SJCRH30 (cell line): ENCODE measurements at places on chromosomes 1 and 21.

DNA sequence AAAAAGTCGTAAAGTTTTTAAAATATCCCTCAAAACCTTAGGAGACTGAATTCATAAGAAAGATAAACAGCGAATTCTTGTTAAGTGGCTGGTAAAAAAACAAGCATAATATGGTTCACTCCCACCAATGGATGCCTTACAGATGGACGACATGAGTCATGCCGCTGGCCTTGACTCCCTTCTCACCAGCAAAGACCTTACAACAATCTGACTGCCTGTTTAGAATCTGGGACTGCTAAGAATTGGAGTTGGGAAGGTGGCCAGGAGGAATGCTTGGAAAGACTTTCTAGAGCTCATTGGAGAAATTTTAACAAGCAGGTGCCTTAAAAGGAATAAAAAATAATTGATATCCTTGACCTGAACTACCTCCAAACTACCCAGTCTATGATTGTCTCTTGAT, 206.9 kb upstream of the FMN2 start:
- DNase-seq: no peak
- no peaks in the 10 kb centered on the region for H3K36me3 ChIP-seq
- no peaks in the 10 kb centered on the region for H3K4me1 ChIP-seq
- no peak overlapping the region for H3K27ac ChIP-seq
- H3K4me3 ChIP-seq: no peak overlapping the region
- H3K27me3 ChIP-seq: no peaks in the 10 kb centered on the region

DNA sequence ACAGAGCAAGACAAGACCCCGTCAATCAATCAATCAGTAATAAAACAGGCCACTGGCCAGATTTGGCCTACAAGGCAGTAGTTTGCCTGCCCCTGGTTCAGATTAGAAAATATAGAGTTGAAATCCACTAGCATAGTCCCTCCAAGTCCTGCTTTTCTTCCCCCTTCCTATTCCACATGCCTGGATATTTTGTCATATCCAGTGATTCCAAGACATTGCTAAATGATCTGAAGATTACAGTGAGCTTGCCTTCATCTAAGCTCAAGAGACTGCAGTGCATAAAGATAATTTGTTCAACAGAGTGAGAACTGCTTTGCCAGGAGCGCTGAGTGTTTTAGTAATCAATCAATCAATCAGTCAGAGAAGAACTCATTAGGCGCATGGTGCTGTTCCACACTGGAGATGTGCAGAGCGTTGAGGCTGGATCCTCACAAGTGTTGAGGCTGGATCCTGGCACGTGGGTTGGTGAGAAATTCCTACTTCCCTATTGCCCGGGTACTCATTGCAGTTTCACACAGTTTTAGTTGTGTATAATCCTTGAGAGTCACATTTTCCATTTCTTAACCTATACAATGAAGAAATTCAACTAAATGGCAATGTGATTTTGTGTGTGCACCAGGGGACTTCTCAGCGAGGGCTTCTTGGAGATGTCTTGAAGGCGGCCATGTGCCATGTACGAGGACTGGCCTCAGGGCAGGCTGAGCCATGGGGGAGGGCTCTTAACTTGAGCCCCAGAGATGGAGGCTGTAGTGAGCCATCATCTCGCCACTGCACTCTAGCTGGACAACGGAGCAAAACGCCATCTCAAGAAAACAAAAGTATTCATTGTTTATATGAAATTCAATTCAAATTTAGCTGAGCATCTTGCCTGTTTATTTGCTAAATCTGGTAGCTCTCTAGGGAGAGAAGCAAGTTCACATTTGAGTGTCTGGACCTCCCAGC, 76.3 kb downstream of the TOMM20 start:
- no peak overlapping the region for H3K27ac ChIP-seq
- H3K36me3 ChIP-seq: no peaks in the 10 kb centered on the region
- no peaks in the 10 kb centered on the region for H3K27me3 ChIP-seq
- no peak overlapping the region for H3K4me3 ChIP-seq
- DNase-seq: no peak
- peaks cover 26% of the 10 kb centered on the region for H3K4me1 ChIP-seq

- H3K4me3 ChIP-seq: no peak overlapping the region
- H3K27me3 ChIP-seq: no peaks in the 10 kb centered on the region
- H3K36me3 ChIP-seq: no peaks in the 10 kb centered on the region
- H3K4me1 ChIP-seq: no peaks in the 10 kb centered on the region
- no peak for DNase-seq
These were observed 128.2 kb downstream of the TBX19 start for GRCh38 chr1:168408884-168409283.

DNA sequence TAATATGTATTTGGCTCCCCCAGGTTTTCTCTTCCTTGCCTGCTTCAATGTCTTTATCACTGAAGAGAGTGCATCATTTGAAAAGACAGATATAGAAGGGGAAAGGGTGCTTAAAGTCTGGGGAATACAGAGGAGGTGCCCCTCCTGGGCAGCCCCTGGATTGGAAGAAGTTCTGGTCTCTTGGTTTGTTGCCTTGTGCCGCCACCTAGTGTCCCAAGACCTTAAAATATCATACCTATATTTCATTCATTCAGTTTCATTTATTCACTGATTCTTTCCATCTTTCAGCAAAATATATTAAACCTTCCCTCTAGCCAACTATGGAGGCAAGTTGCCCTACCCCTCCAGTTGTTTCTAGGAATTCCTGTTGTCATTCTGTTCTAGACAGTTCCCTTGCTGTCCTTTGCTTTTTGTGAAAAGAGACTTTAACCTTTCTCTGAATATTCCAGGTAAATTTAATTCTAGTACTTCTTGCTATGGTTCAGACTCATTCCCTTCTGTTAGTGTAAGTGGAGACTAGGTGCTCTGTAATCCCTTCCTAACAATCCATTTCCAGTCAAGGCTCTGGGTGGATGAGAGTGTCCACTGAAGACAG, 56.1 kb downstream of the MEF2D start:
- no peaks in the 10 kb centered on the region for H3K4me1 ChIP-seq
- H3K27ac ChIP-seq: no peak overlapping the region
- DNase-seq: peak; percentile 60
- H3K36me3 ChIP-seq: no peaks in the 10 kb centered on the region
- H3K27me3 ChIP-seq: peaks cover 15% of the 10 kb centered on the region

DNA sequence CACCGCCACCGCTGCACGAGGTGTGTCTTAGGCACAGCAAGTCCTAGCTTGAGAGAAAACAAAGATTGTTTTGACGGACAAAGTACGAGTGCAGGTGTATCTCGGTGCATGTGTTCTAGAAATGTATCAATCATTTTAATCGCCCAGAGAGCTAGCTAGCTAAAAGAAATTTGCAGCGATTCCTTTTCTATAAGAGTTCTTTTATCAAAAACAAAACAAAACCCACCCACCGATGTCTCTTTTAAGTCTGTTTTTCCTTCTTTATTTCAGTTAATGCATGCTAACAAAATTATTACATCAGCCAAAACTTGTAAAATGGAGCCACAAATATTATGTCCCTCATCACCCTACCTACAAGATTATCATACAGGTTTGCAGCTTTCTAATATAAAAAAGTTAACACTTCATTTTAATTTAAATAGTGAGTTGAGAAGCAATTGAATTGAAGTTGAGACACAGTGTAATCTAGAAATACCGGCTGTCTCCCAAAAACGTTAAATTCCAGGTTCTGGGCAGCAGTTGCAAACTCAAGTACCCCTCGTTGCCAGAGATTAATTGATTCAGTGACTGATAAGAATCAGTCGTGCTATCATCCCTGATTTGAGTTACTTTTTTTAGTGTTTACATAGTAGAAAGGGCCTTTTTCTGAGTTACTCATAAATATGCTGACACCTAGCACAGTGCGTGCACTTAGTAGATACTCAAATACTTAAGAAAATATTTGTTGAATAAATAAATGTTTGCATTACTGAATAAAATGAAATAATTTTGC, 1.5 kb upstream of the SYDE2 start:
- DNase-seq: no peak
- peak overlapping the region; percentile 95 for H3K4me3 ChIP-seq
- H3K27me3 ChIP-seq: no peaks in the 10 kb centered on the region
- peak overlapping the region; percentile 89; the same call in 1 of the 2 replicates for H3K27ac ChIP-seq
- no peaks in the 10 kb centered on the region; the same call in 1 of the 2 replicates for H3K36me3 ChIP-seq

DNA sequence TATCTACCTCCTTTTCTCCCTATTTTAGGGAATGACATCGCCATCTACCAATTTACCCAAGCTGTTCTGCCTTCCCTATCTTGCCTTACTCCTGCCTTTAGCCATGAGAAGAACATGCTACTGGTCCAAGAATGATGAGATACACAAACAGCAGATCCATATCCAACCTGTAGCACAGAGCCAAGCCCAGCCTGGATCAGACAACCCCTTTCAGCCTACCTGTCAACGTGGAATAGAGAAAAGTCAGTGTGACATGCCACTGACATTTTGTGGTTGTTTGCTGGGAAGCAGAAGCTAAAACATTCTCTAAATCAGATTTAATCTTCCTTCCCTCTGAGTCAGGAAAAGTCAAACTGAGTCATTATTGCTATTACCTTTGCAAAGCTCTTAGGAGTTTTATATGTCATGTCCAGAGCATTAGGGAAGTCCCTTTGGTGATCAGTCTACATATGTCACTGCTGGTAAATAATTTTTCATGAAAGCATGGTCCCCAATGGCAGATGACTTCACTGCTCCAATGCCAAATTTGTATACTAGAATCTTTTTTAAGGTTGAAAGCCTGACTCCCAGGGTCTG, 143.1 kb downstream of the TPR start:
- H3K27ac ChIP-seq: no peak overlapping the region
- H3K4me3 ChIP-seq: no peak overlapping the region
- DNase-seq: no peak
- H3K4me1 ChIP-seq: no peaks in the 10 kb centered on the region
- H3K27me3 ChIP-seq: no peaks in the 10 kb centered on the region

- no peak overlapping the region for H3K4me3 ChIP-seq
- H3K27me3 ChIP-seq: no peaks in the 10 kb centered on the region
- H3K4me1 ChIP-seq: no peaks in the 10 kb centered on the region
- no peaks in the 10 kb centered on the region for H3K36me3 ChIP-seq
- no peak for DNase-seq
These were observed 117.7 kb upstream of the SGIP1 start for GRCh38 chr1:66416295-66416694.

DNA sequence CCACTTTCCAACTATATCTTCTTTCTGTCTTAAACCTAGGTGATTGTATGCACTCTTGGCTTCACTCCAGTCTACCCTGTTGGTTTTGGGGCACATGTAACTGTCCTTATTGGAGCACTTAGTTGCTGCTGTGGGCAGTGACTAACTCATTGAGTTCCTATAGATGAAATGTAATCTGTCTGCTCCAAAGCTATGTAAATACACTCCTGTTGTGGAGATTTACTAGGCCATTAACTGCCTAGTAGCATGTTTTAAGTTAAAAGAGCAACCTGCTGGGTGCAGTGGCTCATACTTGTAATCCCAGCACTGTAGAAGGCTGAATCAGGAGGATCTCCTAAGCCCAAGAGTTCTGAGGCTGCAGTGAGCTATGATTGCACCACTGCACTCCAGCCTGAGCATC, 137.6 kb downstream of the ZMYM4 start:
- no peak overlapping the region for H3K27ac ChIP-seq
- no peaks in the 10 kb centered on the region for H3K27me3 ChIP-seq
- DNase-seq: no peak
- H3K36me3 ChIP-seq: peaks cover 79% of the 10 kb centered on the region

DNA sequence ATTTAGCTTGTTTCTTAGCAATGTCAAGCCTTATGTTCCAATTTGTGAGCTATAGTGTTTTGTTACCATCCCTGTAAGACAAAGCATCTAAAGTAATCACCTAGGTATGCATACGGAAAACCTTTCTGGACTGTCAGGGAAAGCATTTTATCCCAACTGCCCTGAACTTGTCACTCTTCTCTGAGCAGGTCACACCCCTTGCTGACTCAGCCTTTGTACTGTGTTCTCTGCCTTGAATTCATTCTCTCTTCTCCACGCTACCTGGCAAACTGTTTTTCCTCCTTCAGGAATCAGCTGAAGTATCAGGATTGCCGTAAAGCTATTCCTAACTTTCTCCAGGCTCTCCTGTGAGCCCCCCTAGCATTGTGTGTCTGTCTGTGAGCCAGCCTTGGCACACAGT, 54.2 kb downstream of the PBX1 start:
- no peak overlapping the region; the same call in 1 of the 2 replicates for H3K4me3 ChIP-seq
- H3K36me3 ChIP-seq: no peaks in the 10 kb centered on the region; the same call in 1 of the 2 replicates
- peaks cover 46% of the 10 kb centered on the region for H3K4me1 ChIP-seq

GRCh38 chr1:38210021-38210894, 163.7 kb upstream of the POU3F1 start:
- H3K27me3 ChIP-seq: no peaks in the 10 kb centered on the region
- no peak overlapping the region for H3K27ac ChIP-seq
- DNase-seq: no peak
- no peaks in the 10 kb centered on the region; the same call in 1 of the 2 replicates for H3K4me1 ChIP-seq

GRCh38 chr1:150089846-150090520, 22.4 kb downstream of the VPS45 start:
- H3K27ac ChIP-seq: no peak overlapping the region
- H3K27me3 ChIP-seq: no peaks in the 10 kb centered on the region
- H3K36me3 ChIP-seq: peaks cover 51% of the 10 kb centered on the region

DNA sequence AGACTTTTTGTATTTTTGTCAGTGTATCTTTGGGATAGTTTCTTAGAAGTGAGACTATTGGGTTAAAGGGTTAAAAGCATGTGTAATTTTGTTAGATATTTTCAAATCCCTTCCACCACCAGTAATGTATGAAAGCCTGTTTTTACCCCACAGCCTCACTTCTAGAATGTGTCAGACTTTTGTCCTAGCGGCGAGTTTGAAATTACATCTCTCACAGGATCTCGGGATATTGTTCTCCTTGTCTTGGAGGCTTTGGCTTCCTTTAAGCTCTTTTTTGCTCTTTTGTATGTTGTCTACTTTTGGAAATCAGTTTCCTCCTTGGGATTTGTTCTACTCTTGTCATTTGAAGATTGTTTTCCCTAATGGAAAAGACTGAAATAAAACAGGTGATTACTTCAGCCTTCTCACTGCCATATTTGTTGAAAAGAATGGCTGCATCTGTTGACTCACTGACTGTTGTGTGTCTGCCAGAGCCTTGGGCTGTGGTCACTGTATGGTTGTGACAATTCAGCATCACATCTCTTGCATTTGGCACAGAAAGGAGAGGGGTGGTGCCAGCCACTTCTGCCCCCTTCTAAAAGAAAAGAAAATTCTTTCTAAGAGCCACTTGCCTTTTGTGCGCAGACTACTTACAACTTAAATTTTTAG, 22.6 kb downstream of the ST3GAL3 start:
- no peaks in the 10 kb centered on the region for H3K27me3 ChIP-seq
- H3K27ac ChIP-seq: no peak overlapping the region
- H3K36me3 ChIP-seq: peaks cover 2% of the 10 kb centered on the region; the same call in 1 of the 2 replicates

- H3K4me1 ChIP-seq: peaks cover 3% of the 10 kb centered on the region; the same call in 1 of the 2 replicates
- H3K27me3 ChIP-seq: no peaks in the 10 kb centered on the region; the same call in 1 of the 2 replicates
- H3K27ac ChIP-seq: no peak overlapping the region
- H3K4me3 ChIP-seq: no peak overlapping the region
- H3K36me3 ChIP-seq: no peaks in the 10 kb centered on the region
- no peak for DNase-seq
These were observed 28.3 kb upstream of the VPS13D start for GRCh38 chr1:12201352-12202189.

DNA sequence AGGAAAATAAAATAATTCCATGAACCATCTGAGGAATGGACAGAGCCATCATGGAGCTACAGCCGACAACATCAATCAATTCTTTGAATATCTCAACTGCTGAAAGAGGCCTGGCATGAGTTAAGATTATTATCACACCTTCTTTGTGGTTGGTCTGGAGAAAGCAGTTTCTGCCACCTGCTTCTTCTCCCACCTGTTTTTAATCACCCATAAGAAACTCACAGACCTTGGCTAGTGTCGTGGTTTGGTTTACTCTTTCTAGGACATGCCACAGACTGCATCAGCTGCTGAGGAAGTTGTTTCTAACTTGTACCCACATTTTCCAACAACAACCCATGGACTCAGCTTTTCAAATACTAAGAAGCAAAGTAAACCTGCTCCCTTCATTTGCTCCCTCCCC, 65.6 kb downstream of the NTPCR start:
- H3K27ac ChIP-seq: no peak overlapping the region
- H3K4me3 ChIP-seq: no peak overlapping the region
- H3K36me3 ChIP-seq: no peaks in the 10 kb centered on the region
- no peaks in the 10 kb centered on the region for H3K27me3 ChIP-seq
- peak; percentile 48 for DNase-seq
- peaks cover 33% of the 10 kb centered on the region for H3K4me1 ChIP-seq
